Neuronal stem cell (in vitro differentiated cells): ENCODE measurements at places on chromosomes 13 and 19.

DNA sequence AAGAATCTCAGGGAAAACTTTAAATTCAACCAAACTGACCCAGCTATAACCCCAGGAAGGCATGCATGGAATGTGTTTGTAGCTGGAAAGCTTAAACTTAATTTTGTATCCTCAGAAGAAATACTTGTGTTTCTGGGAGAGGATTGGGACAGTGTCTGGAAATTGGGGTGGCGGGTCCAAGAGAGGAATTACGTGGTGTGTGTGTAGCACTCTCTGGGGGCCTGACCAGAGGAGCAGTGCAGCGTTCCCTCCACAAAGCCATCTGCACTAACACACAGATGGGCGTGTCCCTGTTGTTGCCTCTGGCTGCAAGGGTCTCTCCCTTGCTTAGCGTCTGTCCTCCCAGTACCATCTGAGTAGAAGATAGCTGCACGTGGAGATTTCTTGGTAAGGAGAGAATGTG is 6.4 kb downstream of the GARRE1 start:
- no peak for DNase-seq

DNA sequence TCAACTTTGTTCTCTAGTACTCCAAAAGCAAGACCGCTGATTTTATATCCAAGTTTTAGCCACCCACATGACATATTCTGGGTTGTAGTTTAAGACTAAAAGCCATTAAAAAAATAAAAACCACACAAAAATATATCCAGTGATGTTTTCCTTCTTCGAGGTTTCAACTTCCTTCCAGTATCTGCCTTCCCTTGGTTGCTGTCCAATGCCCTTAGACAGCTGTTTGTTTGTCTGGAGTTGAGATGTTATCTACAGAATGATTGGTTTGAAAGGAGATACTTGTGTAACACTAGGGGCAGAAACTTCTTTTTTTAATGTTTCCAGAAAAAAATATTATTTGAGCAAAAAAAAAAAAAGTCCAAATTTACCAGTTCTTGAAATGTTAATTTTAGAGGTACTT is 591.5 kb upstream of the PCDH9 start:
- DNase-seq: no peak

GRCh38 chr13:32496599-32497160 is 41.9 kb downstream of the N4BP2L2 start:
- DNase-seq: no peak

- no peak for DNase-seq
These were observed 20.0 kb upstream of the ZSCAN18 start for GRCh38 chr19:58117841-58118575.

DNA sequence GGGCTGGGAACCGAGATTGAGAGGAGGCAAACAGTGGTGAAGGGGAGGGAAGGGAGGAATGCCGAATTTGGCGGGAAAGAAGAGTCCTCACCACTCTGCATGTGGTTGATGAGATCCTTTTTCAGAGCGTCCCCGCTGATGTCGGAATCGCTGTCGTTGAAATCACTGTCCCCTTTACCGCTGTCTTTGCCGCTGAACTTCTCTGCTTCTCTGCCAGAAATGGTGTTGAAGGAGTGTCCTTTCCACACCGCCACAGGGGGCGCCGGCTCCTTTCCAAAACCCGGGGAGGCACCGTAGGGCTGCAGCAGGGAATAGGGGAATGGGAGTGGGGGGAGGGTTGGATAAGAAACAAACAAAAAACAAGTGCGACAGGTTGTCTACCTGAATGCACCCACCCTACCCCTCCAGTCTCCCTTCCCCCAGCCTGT is 3.1 kb downstream of the PCDH8 start:
- peak; percentile 24 for DNase-seq

DNA sequence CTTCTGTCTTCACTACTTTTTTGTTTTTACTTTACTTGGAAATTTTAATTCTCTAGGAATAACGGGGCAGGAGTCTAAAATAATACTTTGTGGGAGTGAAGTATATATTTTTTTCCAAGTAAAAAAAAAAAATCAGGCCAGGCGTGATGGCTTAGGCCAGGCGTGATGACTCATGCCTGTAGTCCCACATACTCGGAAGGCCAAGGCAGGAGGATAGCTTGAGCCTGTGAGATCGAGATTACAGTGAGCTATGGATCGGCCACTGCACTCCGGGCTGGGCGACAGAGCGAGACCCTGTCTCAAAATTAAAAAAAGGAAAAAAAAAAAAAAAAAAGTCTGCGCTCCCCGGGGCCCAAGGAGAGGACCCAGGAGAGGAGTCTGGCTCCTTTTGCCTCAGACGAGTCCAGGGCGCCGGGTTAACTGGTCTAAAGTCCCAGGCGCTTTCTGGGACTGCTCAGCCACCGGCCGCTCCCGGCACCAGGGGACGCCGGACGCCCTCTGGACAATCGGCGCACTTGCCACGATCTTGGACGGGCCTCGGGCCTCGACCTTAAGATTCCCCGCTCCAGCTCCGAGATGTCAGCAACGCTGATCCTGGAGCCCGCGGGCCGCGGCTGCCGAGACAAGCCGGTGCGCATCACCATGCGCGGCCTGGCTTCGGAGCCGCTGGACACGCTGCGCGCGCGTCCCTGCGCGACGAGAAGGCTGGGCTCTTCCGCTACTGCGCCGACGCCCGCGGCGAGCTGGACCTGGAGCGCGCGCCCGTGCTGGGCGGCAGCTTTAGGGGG is 2.7 kb upstream of the ZFP82 start:
- peak; percentile 14 for DNase-seq

GRCh38 chr13:44382635-44383145 is 9.1 kb downstream of the SERP2 start:
- no peak for DNase-seq

GRCh38 chr13:19239114-19239860 is 57.7 kb upstream of the TUBA3C start:
- DNase-seq: no peak

- DNase-seq: no peak
These were observed 45.3 kb upstream of the VSTM2B start for GRCh38 chr19:29480507-29480906.

DNA sequence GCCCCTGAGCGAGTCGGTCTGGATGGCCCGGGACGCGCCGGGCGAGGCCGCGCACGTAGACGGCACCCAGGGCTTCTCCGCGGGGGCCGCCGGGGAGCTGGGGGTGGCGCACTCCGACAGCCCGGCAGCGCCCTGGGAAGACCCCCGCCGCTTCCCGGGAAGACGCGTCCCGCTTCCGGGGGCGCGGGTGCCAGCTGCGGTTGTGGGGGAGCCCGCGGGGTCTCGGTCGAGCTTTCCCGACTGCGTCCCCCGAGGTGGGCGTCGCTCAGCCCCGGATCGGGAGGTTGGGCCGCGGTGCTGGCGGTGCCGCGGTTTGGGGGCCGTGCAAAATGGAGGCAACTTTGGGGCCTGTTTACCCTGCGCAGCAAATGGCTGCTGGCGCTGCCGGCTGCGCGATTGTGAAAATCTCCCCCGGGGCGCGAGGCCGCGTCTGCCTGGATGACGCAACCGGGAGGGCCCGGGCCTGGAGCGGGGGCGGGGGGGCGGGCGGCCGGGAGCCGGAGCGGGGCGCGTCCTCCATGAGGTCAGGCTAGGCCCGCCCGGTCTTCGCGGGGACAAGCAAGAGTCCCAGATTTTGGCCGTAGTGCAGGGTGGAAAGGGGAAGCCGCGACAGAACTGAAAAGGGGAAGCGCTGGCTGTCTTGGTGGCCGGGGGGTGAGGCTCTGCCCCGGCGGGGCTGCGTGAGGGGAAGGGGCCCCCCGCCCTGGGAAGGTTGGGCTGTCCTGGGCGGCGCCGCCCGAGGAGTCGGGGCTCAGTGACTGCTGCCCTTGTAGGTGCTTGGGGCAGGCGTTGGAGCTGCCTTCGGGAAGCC is 11.3 kb downstream of the PEAK3 start:
- no peak for DNase-seq

GRCh38 chr19:1566392-1567115 is 1.6 kb downstream of the MEX3D start:
- DNase-seq: peak; percentile 84

- no peak for DNase-seq
These were observed 26.4 kb downstream of the CLEC4M start for GRCh38 chr19:7789447-7789846.

DNA sequence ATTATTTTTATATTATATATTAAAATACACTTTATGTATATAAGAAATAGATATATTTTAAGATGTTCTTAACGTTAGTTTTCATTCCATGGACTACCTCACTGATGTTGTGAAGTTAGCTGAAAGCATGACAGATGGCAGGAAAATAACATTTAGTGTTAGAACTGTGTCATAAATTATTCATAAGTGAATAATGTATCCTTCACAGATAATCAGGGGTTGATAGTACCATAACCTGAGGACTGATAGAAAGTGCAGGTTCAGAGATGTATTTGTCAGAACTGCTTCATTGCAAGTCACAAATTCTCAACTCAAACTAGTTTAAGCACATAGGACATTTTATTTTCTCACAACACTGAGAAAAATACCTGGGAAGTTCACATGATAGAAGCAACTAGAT is 14.6 kb upstream of the DIAPH3 start:
- DNase-seq: no peak

GRCh38 chr19:55116232-55116858 is 1.1 kb downstream of the PPP1R12C start:
- no peak for DNase-seq

DNA sequence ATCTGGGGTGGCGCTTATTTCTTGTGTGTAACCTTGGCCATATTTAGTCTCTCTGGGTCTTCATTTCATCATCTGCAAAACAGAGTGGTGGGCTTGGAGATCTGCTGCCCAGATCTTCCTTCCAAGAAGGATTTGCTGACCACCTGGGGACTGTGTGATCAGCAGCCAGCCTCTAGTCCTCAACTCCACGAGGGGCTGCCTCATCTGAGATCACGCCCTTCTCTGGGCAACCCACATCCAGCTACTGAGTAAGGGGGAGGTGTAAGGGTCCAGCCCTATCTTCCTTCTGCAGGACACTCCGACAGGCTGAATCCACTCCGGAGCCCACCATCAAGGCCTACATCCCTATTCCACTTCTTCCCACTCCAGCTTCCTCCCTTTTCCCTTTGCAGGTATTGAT is 57.9 kb downstream of the CHST8 start:
- DNase-seq: no peak

- no peak for DNase-seq
These were observed 5.0 kb upstream of the ADM5 start for GRCh38 chr19:49684251-49684982.

- no peak for DNase-seq
These were observed 63.0 kb upstream of the TPM4 start for GRCh38 chr19:16013181-16013850.

- DNase-seq: no peak
These were observed 11.9 kb downstream of the EFNB2 start for GRCh38 chr13:106523576-106523975.

DNA sequence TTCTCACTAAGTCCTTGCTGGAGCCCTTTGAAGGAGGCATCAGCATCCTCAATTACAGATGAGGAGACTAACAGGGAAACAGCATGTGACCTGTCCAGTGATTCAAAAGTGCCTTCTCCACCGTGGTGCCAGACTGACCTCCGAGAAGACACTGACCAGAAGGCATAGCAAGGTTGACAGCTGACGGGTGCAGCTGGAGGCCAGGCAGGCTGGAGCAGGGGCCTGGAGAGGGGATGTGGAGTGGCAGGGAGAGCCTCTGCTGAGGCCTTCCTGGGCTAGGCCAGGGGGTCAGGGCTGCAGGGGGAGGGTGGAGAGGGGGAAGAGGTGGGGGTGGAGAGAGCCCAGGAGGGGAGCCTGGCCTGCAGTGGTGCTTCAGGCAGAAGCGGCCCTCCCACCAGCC is 66.3 kb downstream of the KCTD15 start:
- DNase-seq: no peak

- no peak for DNase-seq
These were observed 221.7 kb downstream of the KCNRG start for GRCh38 chr13:50236898-50237318.

- DNase-seq: no peak
These were observed 1248.9 kb downstream of the SLITRK5 start for GRCh38 chr13:88919970-88920628.

DNA sequence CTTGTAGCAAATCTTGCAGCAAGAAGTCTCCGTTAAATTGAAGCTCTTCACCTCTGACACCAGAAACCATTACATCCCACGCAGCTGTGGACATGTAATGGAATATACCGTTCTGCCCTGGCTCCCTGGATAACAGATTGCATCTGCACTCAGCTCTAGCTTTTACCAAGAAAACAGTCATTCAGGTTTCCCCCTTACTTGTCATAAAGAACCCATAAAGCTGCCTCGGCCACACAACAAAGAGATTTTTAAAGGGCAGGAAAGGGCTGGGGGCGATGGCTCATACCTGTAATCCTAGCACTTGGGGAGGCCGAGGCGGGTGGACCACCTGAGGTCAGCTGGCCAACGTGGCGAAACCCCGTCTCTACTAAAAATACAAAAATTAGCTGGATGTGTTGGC is 127.6 kb upstream of the RFC3 start:
- DNase-seq: no peak
